ENCODE measurements at places on chromosomes 7 and 10.

DNA sequence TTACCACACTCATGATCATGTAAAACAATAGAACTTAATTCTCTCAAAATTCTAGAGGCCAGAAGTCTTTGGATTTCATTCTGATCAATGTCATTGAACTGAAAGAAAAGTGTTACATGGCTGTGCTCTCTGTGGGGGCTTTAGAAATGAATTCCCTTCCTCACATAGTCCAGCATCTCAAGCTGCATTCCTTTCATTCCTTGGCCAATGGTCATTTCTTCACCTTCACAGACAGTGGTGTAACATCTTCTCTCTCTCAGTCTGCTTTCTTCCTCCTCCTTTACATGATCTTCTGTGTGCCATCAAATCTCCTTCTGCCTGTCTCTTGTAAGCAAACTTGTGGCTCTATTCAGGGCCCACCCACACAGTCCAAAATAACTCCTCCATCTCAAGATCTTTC is 735.3 kb downstream of the SUGCT start:
- no peak for DNase-seq

GRCh38 chr7:82257118-82257695 is 186.4 kb downstream of the CACNA2D1 start:
- DNase-seq: no peak

DNA sequence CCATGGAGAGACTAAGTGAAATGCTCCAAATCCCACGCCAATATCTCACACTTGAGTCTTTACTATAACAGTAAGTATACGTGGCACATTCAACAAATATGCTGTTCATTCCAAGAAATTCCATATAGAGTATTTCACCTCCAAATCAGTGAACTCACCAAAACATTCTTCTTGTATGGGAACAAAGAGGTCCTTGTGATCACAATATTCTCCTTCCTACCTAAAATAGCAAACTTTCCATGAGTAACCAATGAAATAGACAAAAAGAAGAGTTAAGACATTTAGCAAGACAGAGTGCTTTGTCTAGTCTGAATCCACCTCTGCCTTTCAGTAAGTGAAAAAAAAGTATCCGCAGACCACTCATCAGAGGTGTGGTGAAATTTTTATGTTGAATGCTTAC is 77.3 kb upstream of the NXPH1 start:
- no peak for DNase-seq

- DNase-seq: no peak
Measured at GRCh38 chr10:43110338-43111071, 27.7 kb upstream of the CSGALNACT2 start.

DNA sequence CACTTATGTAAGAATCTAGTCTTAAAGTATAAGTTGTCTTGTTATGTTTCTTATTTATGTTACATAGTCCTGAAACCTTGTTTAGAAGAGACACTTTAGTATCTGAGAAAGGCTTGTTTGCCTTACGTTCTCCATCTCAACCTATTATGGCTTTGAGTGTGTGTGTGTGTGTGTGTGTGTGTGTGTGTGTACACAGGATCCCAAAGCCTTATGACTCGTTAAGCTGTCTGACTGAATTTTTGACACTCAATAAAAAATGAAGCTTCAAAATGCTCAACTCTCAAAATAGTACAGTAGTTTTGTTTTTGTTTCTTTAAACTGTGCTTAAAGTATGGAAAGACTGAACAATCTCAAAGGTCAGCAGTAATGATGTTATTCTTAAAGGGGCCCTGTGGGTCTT is 18.0 kb downstream of the CALU start:
- no peak for DNase-seq

DNA sequence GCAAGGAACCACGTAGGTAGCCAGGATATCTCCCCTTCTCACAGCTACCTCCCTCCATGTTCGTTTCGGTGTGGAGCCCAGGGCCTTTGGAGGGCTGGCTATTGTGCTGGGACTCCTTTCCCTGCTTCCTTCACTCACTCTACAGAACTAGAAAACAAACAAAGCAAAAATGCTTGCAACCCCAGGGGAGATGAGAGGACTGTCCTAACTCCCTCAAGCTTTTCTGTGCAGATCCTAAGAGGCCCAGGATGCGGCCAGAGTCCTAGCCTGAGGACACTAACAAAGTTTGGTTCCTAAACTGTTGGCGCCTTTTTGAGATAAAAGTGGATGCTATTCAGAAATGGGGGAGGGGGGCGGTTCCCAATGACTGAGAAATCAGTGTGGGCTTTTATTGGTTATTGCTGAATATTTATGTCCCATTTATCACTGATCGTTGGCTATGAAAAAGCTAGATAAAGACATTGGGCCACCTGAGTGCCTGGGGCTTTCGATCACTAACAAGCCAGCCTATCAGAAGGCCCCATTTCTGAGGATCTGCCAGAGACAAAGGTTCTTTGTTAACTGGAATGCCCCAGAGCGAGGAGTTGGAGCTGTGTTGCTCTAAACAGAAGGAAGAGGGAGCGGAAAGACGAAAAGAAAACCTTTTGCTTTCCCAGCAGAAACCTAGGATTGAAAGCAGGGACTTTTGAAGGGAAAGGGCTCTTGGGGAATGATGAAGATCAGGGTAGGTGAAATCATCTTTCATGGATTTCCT is 95.2 kb upstream of the EGR2 start:
- peak; percentile 47 for DNase-seq

DNA sequence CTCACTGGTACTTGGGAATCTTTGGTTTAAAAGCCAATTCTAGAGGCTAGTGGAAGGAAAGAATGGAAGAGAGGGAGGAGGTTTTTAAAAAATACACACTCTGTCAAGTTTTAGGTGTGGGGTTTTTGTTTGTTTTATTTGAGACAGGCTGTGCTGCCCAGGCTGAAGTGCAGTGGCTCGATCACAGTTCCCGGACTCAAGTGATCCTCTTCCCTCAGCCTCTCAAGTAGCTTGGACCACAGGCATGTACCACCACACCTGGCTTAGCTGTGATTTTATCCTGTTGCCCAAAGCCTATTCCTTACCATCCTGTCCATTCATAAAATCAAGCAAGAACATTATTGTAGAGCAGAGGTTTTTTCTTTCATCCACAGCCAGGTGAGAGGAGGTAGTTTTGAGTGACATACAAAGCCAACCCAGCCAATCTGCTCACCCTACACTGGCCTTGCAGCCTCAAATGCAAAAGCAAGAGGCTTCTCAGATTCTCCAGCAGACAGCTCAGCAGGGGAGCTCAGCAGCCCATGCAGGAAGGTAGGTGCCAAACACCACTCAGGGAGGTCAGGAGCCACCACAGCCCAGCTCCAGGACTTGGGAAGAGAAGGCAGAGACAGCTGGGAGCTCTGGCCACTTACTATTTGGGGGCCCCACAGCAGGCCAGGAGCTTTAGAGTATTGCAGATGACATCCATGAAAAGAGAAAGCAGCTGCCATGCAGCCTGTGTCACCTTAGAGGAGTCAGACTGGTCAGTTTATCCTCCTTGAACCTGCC is 65.8 kb downstream of the TMEM209 start:
- no peak for DNase-seq

DNA sequence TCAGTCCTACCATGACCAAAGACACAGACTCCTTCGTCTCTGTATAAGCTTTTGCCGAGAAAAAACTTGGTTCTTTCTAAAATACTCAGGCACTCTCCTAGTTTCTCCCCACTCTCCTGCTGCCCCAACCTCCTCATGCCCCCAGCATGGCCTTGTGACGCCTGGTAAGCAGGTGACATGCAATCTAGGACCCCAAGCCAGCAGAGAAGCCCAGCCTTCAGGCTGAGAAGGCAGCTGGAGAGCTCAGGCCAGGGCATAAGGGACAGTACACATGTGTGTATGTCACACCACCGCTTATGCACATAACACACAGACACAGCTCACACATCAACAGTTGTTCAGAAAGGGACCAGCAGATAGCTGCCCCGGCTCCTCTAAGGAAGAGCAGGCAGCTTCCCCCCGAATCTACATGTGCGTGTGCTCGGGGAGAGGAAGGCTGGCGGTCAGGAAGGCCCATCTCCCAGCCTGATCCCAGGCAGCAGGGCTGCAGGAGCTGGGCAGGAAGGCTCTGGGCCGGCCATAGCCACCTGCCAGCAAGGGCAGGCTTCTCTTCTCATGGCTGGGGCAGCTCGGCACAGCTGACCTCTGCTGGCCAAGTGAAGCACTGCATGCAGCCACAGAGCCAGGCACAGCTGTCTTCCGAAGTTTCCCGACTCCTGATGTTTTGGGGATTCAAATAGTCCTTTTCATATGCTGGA is 8.5 kb downstream of the DDX56 start:
- peak; percentile 69 for DNase-seq

DNA sequence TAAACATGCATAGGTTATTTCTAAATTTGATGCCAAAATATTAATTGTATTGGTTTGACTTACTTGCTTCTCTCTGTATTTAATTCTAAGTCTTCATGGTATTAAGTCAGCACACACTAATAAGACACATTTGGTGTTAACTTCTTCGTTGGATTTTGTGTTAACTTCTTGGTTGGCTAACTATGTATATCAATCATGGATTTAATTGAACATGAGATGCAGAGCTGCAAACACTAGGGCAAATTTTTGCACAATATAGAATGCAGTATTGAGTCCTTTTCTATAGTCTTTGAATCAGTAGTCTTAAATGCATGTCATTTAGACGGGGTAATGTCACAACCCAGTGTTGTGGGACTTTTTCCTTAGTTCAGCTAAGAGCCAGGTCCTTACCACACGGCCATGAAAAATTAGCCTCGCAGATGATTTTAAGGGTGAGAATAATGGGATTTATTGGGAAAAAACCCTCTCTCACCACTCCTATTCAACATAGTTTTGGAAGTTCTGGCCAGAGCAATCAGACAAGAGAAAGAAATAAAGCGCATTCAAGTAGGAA is 142.9 kb upstream of the TRIM24 start:
- no peak for DNase-seq

DNA sequence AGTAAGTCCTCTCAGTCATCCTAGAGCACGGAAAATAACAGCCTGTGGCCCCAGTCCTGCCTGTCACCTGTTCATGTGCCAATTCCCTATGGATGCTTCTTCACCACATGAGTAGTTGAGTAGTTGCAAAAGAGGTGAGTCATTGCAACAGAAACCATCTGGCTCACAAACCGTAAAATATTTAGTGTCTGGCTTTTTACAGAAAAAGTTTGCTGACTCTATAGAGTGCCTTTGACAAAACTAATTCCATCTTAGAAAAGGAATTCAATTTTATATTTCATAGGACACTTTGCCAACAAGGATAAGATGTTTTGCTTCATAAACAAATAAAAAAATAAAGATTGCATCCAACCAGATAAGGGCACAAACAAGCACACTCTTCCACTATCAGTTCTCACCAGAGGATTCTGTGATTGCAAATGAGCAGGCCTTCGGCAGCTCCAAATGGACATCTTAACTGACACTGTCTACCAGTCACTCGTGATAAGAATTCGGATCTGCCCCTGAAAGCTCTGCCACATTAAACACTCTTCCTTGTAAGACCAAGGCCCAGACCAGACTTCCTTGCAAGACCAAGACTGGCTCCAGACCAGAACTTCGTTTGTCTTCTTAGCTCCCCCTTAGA is 242.7 kb upstream of the SEMA3C start:
- DNase-seq: no peak

DNA sequence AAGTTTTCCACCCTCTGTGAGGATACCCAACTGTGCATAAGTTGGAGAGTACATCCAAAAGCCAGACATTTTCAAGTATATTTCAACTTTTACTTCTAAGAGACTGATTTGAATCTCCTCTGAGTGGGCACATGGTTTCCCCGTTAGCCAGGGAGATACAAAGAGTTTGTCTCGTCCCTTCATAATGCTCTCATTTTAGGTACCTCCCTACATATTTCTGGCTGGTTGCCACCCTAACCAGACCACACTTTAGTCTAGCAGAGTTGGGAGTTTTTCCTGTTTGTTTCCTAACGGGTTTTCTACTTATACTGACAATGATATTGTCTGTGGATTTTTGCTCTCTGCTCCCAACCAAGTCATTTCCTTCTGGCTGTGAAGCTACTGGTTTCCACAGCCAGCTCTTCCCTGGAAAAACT is 180.3 kb downstream of the CCDC71L start:
- DNase-seq: no peak

GRCh38 chr7:132307465-132307864 is 268.8 kb downstream of the PLXNA4 start:
- no peak for DNase-seq

DNA sequence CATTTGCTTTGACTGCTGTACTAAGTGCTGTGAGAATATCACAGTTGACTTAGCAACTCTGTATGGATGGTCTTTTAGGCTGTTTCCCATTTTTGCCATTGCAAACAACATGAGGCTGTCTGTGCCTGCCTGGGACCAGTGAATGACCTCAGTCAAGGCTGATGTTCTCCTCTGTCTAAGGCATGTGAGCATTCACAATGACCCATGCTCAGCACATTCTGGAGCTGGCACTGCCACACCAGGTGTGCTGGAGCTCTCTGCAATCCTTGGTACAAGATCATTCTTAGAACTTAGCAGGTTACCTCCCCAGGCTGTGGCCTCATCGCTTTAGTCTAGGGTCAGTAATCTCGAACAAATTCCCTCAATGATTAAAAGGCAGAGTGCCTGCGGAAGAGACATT is 61.9 kb downstream of the SH3PXD2A start:
- DNase-seq: no peak

DNA sequence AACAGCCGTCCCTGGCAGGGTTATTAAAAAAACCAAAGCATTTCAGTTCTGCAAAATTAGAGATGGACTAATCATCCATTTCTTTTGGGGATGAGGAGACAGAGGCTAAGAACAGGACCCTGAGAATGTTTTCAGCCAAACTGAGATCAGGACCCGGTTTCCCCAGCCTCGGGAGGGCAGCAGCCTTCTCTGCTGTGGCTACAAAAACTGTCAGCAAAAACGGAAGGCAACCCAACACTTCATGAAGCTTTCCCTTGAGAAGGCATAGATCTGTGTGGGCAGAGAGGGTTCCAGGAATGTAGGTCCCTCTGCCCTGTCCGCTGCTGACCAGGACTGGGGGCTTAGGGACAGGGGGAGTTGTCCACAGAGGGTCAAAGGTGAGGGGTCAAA is 313.5 kb downstream of the TCERG1L start:
- no peak for DNase-seq

DNA sequence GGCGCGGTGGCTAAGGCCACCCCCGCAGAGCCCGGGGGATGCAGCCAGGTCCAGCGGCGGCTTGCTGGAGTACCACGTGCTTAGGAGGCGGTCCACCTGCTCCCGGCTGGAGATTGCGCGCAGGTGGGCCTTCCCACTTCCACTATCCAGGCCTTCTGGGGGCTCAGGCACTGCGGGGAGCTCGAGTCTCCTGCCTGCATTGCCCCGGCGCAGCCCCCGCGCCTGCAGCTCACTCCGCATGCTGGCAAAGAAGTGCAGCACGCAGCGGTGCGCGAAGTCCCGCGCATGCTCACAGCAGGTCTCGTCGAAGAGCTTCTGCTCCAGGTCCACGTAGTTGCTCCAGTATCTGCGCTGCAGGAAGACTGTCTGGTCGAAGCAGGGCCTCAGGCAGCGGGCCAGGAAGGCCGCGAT is 5.8 kb downstream of the CALHM3 start:
- DNase-seq: no peak

GRCh38 chr10:71743866-71744265 is 24.3 kb upstream of the C10orf105 start:
- DNase-seq: no peak

DNA sequence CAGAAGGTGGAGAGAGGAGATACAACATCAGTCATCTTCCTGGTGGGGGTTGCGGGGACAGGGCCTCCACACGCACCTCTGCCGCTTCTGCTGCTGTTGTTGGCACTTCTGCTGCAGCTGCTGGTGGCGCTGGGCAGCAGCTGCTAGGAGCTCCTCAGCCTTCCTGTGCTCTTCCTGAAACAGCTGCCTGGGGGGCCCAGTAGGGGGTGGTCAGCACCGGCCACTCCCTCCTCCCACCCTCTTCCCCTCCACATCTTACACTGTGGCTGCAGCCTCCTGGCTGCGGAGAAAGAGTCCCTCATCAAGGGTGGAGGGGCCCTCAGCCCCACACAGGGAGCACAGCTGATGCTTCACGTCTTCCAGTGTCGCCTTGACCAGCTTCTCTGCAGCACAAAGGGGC is 9.9 kb downstream of the SYCE1 start:
- no peak for DNase-seq
